ENCODE measurements at places on chromosomes 3 and 15.

DNA sequence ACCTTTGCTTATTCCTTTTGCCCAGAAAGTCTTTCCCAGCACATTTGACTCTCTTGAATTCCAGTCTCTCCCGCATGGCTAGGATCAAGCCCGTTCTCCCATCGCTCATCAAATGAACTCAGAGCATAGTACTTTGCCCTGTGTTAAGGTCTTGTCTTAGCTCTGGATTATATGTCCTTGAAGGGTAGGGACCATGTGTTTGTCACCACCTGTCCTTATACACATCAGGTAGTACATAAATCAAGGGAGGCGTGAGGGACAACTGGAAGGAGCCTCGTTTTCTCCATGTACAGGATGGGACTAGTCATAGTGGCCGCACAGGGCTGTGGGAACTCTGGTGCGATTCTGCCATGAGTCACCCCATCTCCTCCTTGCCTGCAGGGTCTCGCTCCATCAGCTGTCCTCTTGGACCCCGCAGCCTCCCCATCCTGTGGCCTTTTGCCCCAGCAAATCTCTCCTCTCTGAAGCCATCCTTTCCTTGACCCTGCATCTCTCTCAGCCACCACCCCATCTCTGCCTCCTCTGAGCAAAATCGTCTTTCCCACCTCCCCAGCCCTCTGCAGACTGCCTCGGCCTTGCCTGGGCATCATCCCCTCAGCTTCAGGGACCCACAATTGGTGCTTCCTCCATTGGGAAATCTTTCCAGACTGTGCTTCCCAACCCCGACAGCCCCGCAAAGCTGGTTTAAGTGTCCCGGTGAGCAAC lies 33.4 kb upstream of the RAB6B start:
- no peak for DNase-seq

DNA sequence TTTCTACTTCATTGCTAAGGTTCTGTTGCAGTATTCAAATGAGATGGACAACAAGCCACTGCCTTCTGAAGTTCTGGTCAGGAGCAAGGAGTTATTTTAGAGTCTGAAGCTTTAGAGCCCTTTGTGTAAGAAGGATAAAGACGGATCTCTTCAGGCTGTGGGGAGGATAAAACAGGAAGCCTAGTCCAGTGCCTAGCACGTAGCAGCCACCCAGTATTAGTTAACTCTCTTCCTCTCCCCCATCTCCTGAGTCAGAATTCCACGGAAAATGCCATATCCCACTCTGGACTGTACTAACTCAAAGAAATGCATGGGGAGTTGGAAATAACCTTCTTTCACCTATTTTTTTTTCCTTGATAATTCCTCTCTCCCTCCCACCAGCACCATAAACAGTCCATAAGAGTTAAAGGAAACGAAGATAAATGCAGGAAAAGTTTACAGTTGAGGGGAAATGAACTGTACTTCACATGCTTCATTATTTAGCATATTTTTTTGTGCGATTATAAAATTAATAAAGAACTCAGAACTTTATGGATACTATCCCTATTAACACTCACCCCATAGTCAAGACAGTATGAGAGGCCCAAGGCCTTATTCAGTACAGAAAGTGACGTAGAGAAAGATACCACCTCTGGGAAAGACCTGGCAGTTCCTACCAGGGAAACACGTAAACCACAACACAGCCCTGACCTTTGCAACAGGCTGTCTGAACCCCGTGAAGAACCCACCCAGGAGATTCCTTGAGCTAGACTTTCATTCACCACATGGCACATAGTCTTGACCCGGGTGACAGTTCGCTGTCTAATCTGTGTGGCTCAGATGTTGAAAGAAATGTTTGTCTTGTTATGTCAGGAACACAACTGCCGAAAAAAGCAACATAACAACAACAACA lies 9.2 kb downstream of the IGF2BP2 start:
- DNase-seq = peak; percentile 64

DNA sequence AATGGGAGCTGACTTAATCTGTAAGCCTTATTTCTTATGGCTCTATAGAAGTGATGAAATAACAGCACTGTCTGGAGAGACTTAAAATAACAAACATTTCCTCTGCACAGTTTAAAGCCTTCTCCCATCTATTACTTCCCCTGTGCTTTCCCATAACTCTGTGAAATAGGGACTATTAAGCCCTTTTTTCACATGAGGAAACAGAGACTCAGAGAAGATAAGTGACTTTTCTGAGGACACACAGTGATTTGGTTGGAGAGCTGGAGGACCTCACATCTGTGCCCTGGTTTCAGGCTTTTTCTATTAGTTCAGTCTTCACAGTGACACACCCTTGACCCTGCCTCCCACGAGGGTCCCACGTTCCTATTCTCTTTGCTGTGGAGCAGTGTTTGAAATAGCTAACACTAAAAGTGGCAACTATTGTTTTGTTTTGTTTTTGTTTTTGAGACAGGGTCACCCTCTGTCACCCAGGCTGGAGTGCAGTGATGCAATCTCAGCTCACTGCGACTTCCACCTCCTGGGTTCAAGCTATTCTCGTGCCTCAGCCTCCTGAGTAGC lies 82.9 kb downstream of the ST6GAL1 start:
- peak; percentile 59 for DNase-seq

DNA sequence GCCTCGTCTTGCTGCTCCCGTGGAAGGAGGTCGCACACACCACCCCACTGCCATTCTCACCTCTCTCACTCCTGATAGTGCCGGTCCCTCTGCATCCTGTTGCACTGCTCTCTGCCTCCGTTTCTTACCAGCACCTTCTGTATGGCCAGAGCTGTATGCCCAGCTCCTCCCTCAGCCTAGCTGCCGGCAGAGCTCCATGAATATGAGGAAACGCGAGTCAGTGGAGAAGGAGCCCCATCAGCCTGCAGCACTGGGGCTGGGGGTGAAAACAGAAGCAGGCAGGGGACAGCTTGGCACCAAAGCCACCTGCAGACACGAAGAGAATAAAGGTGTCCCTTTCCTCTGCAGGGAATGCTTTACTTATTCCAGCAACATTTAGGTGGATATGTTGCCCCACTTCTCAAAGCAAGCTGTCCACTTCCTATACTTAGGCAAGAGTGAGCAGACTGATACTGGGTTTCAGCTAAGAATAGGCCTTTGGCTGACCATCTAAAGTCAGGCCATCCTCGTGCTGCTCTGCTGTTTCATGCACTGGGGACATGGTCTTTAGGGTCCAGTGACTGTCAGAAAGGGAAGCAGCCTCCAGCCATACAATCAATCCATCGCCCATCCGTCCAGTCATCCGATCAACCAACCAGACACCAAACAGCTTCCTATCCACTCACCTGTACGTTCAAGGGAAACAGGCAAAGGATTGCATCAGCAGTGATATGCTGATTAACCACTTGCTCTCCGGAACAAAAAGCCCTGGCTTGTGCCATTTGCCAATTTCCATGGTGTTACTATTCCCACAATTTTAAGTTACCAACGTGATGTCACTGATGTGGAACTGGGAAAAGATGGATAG lies 222.7 kb downstream of the XXYLT1 start:
- no peak for DNase-seq

- DNase-seq = no peak
These were observed 603.5 kb downstream of the MECOM start for GRCh38 chr3:169060037-169060436.

DNA sequence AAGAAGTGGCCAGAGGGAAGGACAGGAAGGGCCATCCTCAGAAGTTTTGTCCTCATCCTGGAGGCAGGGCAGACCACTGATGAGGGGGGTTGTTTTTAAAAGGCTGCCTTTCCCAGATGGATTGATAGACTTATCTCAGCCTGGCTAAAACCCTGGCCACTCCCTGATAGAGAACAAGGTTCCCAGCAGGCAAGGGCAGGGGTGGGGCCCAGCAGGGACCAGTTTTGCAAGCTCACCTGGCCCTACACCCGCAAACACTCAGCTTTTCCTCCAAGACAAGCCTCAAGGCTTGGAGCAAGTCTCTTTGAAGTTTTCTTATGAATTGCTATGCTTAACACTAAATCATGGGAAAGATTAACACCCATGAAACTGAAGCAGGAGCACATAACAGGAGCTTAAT lies 9.1 kb downstream of the LIPC start:
- DNase-seq = no peak

DNA sequence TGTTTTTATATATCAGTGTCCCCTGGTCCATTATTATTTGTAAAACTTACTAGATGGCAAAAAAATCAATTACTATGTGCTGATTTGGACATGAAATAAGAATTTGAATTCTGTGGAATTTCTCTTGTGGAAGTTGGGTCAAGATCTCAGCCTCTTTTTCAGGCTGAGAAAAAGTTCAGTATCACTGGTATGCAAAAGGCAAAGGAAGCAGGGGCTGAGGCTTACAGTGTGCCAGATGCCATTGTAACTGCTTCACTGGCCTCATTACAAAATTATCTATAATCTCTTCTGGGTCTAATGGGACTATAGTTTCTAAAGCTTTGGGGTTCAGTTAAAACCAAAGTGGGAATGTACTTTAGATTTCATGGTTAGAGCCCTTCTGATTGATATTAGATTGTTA lies 125.9 kb upstream of the SLC7A14 start:
- peak; percentile 47 for DNase-seq

DNA sequence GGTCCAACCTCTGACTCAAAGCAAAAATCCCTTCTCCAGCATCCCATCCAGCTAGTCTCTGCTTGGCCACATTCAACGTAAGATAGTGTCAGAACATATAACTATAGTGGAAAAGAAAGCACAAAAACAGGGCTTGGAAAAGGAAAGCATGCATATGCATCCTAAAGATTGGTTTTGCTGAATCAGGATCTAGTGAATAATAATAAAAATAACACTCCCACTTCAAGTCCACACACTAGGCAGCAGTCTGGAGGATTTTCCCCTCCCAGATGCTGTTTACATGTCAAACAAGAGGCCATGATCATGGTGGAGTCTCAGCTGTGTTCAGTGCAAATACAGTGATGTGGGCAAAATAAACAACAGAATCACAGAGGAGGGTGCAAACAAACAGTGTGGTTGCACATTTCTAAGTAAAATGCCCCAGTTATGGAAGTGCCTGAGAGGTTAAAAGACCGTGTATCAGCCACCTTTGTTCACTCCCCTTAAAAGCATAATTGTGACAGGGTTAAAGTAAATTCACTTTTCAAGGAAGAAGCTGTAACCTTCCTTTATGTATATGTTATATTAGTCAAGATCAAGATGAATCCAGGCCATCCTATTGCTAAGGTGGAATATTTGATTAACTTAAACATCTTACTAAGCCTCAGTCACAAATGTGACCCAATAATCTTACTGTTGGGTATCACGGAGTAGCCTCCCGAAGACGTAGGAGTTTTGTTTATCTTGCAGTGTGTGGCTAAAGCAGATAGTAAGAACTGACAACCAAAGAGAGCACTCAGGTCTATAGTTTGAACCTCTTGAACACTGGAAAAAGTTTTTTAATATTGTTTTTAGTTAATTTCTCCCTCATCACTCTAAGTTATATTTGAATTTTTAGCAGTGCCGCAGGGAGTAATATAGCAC lies 424.5 kb downstream of the SOX2 start:
- DNase-seq = no peak

GRCh38 chr15:61155741-61156700 lies 73.1 kb downstream of the RORA start:
- peak; percentile 6 for DNase-seq

DNA sequence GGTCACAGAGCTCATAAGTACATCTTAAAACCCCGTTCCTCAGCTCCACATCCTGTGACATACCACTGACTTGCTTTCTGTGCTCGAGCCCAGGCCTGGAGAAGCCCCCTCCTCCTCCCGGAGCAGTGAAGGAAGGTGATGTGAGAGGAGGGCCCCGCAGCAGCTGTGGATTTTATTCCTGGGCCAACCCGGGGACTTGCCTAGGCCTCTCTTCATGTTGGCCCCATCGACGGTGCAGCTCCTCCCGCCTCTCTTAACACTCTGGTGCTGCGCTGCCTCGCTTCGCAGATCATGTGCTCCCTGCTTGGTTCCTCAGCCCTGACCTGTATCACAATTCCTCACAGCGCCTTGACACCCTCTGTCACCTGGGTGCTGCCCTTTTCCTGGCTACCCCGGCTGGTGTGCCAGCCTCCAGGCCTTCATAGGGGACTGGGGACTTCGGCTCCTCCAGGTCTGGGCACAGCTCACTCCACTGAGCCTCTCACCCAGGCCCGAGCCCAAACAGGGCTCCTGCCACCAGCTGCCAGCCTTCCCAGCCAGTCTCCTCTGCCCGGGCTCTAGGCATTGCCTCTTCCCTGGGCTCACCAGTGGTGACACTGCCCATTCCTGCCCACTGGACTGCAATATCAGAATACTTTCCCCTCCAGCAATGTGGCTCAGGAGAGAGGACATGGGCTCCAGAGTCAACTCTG lies 21.5 kb downstream of the MAGEF1 start:
- DNase-seq = no peak

DNA sequence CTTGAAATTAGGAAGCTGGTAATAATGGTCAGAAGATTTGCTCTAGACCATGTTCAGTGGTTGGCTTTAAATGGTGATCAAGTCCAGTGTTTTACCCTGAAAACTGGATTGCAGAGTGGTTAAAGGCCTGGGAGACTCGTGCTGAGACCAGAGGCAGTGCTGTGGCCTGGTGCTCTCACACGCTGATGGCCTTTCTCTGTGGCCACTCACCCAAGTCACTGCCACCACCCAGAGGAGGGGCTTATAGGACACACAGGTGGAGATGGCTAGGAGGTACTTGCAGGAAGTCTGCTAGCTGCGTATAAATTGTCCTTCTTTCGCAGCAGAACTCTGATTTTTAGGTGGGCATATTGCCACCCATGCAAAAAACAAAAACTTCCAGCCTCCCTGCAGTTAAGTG lies 6.2 kb upstream of the EHD4 start:
- DNase-seq = no peak

- DNase-seq = no peak
These were observed 2.3 kb downstream of the DUT start for GRCh38 chr15:48333540-48333939.

DNA sequence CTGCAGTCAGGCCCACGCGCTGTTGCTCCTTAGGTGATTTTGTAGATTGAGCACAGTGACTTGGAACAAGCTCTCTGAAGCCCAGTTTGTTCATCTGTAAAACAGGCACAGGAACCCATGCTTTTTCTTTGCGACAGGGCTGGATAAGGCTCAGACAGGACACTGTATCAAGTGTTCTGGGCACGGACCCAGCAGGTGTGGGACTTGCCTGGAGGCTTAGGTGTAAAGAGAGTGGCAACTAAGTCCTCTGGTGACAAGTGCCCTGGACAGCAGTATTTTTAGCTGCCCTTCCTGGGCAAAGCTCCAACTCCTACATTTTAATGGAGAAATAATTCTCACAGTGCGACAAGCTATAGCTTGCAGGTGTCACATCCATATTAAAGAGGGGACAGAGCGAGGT lies 32.2 kb downstream of the CD276 start:
- DNase-seq = no peak

GRCh38 chr3:128068156-128068620 lies 16.0 kb downstream of the SEC61A1 start:
- DNase-seq = peak; percentile 61

DNA sequence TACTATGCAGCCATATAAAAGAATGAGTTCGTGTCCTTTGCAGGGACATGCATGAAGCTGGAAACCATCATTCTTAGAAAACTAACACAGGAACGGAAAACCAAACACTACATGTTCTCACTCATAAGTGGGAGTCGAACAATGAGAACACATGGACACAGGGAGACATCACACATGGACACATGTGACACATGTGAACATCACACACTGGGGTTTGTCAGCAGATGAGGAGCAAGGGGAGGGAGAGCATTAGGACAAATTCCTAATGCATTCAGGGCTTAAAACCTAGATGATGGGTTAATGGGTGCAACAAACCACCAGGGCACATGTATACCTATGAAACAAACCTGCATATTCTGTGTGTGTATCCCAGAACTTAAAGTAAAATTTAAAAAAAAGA lies 408.0 kb downstream of the EPHB1 start:
- no peak for DNase-seq

- no peak for DNase-seq
These were observed 23.3 kb upstream of the ERC2 start for GRCh38 chr3:56491566-56491965.

- no peak for DNase-seq
These were observed 25.4 kb downstream of the XPC start for GRCh38 chr3:14152963-14153355.

Data from EH (cell line).